T-cell (primary cell): ENCODE measurements at places on chromosomes 12 and 14. TPM values are rescaled to one million over a fixed set of nuclear protein-coding genes. Genes with fewer than 3 reads are reported as not detected.

- no peak for DNase-seq
These were observed 134.6 kb upstream of the PZP start for GRCh38 chr12:9342614-9343353.

DNA sequence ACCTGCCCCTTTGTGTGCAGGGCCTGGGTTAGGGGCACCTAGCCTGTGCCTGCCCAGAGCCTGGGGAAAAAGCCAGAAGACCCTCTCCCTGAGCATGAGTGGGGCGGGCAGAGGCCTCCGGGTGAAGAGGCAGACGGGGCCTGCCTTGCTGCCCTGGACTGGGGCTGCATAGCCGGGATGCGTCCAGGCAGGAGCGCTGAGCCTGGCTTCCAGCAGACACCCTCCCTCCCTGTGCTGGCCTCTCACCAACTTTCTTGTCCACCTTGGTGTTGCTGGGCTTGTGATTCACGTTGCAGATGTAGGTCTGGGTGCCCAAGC lies 216.1 kb downstream of the TMEM121 start:
- no peak for DNase-seq

DNA sequence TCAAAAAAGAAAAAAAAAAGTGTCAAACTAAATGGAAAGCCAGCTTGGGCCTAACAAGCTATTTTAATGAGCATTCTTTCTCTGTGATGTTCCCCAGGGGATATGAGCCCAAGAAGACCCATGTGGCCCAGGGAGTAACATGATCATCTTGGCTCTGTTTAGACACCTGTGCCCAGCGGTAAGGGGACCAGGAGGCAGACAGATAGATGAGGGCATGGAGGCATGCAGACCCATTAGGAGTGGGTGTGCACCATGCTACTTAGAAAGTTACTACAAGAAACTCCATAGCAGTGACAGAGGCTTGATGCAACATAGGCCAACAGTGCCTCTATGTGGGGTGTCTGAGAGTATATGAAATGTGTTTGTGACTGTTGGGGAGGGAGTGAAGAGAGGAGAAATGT lies 3.1 kb upstream of the CREBL2 start:
- DNase-seq, result no peak

GRCh38 chr14:71113376-71113775 lies 206.1 kb downstream of the PCNX1 start:
- no peak for DNase-seq

GRCh38 chr14:64158608-64159007 lies 135.6 kb downstream of the ESR2 start:
- no peak for DNase-seq

- no peak for DNase-seq
These were observed 79.9 kb downstream of the HEATR5A start for GRCh38 chr14:31340297-31341063.

DNA sequence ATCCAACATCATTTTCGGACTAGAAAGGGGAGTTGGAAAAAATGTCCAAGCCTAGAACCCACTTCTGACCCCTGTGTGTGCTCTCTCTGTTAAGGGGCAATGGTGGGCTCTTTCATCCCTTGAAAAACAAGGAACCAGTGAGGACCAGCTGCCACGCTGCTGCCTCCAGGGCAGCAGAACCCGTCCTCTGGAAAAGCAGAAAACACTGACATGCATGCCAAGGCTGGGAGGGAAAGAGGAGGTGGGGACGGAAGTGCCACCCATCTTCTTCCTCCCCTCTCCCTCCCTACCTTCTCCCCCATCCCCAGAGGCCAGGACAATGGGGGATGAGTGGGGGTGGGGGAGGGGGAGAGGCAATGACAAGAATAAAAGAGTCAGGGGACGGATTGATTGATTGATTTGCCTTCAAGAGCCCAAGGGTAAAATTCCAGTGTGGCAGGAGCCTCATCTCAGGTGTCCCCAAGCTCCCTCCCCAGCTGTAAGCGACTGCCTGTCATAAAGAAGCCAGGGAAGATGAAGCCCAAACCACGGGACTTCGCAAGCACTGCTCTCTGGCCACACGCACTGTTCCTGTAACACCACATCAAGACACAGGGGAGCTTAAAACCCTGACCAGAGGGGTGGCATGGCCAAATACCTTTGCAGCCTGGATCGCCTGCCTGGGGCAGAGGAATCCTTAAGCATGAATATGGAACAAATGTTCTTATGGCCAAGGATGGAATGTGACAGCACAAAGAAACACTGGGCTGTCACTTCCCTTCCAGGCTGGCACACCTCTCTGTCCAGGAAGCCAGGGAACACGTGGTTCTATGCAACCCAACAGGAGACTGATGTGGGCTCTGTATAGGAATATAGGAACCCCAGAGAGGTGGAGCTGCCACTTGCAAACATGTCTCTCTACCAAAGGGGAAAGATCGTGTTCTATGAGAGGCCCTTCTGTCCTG lies 38.9 kb upstream of the BDKRB2 start:
- no peak for DNase-seq

DNA sequence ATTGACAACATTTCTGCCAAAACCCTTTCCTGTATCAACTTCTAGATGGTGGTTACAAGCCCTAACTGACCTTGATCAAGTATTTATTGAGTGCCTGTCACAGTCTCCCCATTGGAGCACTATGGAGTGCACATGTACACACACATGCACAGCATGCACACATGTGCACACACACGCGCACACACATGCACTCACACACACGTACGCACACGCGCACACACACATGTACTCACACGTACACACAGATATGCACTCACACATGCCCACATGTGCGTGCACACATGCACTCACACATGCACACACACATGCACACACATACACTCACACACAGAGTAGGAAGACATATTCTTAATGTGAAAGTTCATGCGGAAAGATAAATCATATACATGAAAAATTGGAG lies 43.7 kb downstream of the MYRFL start:
- no peak for DNase-seq

- DNase-seq, result no peak
These were observed 73.6 kb downstream of the ADGRD1 start for GRCh38 chr12:131027264-131027663.

DNA sequence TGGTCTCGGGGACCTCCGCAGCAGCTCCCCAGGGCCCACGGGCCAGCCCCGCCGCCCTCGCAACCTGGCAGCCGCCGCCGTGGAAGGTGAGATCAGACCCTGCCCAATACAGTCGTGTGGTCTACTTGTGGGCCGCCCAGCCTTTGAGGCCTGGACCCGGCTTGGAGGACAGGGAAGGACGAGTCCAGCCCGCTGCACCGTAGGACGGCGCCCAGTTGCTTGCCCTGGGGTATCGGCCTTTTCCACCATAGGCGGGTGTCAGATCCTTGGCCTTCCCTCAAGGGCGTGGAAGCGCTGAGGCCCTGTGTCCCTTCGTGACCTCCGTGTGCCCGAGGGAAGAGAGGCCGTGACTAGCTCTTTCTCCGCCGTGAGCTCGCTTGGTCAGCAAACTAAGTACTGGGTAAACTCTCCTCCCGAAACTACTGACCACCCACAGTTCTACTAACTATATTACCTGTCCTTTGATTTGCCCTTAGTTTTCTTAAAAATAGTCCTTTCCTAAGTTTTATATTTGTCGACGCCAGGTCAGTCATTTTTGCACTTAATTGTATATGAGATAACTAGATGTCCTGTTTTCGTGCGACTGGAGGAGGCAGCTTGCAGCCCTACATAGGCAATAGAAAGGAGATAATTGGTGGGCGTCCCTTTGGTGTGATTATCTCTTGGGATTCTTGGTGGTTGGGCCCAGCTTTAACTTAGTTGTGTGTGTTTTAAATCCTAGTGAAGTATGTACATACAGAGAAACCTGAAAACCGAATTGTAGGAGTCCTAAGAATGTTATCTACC lies 757 bp downstream of the SLC25A3 start:
- DNase-seq, result no peak

DNA sequence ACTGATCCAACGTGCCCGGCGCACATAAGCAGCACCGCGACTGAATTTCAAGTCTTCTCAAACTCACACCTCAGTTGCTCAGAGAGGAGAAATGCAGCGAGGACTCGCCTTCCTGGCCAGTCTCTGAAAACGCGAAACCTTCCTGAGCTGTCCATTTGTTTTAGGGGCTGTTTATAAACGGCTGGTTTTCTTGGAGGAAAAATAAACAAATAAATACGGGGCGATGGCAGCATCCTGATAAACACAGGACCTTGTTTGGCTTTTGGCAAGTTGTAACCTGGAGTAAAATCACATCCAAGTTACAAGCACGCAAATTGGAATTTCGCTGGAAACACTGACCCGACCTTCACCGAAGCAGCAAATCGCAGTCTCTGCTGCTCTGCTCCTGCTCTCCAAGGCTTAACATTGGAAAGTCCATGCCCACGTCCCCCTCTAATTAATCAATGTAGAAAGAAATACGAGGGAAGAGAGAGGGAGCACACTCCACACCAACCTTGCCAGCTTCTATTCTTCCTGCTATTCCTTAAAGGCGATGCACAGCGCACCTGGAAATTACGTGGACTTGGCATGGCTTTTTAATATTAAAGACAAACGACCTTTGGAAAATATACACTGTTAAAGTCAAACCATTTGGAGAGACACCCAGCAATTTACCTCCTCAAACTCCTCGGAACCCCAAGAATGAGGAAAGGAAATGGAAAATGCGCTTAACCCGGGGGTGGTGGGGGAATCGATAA lies 248.8 kb downstream of the APAF1 start:
- DNase-seq, result no peak

DNA sequence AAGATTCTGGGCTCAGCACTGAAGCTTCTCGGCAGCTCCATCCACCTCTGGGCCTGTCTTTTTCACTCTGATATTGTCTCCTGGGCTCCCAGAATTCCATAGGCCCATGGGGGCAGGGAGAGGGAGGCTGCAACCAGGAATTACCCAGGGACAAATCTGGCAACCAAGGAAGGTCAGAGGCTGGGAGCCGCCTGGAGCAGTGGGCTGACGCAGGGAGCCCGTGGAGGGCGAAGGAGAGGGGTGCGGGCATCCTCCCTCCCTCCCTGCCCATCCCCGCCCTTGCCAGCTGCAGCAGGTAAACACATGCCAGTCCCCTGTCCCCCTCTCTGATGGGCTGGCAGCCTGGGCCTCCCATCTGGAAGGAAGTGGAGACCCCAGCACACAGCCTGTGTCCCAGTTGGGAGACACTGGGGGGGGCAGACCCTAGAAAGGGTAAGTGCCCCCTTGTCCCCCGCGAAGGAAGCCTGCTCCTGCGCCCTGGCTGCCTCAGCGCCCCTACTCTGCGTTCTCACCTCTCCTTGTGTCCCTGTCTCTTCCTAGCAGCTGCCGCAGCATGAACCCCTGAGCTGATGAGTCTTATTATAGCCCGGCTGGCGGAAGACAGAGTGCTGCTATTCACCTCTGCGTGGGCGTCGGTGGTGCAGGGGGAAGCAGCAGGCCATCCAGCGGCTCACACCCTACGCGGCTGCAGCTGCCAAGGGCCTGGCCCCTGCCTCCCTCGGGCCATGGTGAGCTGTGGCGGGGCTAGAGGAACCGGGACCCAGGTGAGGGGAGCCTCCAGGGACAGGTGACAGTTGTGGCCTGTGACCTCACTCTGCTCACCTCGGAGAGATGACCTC lies 6.7 kb downstream of the LRTM2 start:
- no peak for DNase-seq

ISM2 gene
- total RNA-seq, result not detected

PSMA3 gene
- total RNA-seq, result 99.7 TPM

KRT80 gene
- not detected for total RNA-seq

DCN gene
- total RNA-seq, result not detected

LTA4H gene
- 58.7 TPM for total RNA-seq
